ENCODE measurements at places on chromosomes 2 and 18.

GRCh38 chr2:26469092-26469710, 8.7 kb downstream of the OTOF start:
- peak; percentile 4 for DNase-seq

GRCh38 chr2:154392256-154392655, 306.2 kb upstream of the KCNJ3 start:
- DNase-seq, result no peak

DNA sequence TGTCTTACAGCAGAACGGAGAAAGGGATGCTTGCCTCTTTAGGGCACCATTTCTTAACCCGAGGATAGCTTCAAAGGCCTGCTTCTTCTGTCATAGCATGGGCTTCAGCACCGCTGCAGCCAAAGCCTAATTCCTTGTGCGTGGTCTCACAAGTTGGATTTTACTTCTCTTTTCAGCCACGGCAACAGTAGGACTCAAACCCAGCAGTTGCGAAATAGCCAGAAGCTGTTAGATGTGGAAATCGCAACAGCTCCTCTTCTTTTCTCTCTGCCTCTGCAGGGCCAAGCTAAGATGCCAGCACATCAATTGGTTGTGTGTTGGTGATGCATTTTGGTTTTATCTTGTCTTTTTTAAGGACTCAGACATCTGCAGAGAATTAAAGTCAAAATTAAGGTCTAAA, 3.1 kb downstream of the NRXN1 start:
- DNase-seq, result no peak

DNA sequence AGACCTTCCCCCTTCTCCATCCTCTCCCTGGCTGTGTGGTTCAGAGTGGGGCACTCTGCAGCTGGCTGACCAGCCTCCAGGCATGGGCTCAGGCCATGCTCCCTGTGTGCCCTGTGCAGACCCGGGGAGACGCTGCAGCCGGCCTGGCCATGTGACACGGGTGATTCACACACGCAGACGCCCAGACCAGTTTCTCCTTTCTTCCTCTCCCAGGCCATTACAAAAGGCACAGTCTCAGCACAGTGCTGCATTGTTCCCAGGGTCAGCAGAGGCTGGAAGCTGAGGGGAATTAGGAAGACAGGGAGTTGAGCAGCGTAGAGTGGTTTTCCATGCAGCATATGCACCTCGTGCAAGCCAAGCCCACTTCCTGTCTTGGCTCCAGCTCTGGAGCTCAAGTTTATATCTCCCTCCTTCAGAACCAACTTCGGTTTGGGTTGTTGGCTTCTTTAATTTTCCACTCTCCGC, 288.5 kb downstream of the TNS1 start:
- no peak for DNase-seq

- no peak for DNase-seq
These were observed 164.3 kb downstream of the RPIA start for GRCh38 chr2:88855620-88856408.

DNA sequence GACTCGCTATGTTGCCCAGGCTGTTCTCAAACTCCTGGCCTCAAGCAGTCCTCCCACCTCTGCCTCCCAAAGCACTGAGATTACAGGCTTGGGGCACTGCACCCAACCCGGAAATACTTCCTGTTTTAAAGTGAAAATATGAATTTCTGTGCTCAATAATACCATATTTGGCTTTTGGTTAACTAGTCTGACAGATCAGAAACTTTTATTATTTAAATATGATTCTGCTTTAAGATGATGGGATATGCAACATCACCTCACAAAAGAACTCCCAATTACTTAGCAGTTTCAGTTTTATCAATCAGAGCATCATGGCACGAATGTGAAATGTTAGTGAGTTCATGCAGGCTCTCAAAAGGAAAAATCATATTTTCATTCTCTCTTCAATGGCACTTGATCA, 120.6 kb downstream of the PTRHD1 start:
- DNase-seq, result no peak

DNA sequence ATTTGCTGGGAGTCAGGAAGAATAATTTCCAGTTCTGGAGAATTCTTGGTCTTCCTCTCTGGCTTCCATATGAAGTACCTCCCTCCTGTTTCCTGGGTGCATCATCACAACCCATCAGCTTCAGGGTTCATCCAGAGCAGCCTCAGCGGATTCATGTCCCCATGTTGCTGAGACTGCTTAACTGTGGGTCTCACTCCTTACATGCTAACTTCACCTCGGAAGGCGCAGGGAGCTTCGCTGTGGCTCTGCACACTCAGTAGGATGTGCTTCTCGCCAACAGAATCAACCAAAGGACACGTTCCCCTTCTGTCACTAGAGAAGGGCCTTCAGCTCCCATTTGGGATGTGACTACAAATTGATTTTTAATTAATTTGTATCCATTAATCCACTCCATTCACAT, 24.2 kb downstream of the FBLN7 start:
- DNase-seq, result no peak

GRCh38 chr2:188068093-188068492, 223.6 kb upstream of the GULP1 start:
- DNase-seq, result no peak

GRCh38 chr18:47912343-47912742, 18.1 kb downstream of the SMAD2 start:
- DNase-seq, result no peak

- no peak for DNase-seq
These were observed 123.1 kb upstream of the NDUFV2 start for GRCh38 chr18:8979258-8979988.

DNA sequence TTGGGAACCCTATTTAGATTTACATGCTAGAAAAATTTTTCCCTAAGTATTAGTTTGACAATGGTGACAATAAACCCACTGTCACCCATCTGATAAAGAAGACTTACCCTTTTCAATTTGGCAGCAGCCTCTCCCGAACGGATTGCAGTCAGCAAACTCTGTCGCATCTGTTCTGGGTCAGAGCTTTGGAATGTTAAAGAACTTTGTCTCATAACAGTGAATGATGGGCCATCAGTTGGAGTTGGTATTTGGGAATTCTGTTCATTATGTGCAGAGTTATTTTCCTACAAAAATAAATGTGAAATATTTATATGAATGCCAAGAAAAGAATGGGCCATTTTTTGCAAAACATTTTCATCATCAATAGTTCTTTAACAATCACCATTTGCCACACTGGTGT, 70.8 kb upstream of the GRB14 start:
- no peak for DNase-seq

- no peak for DNase-seq
These were observed 63.2 kb downstream of the POLE4 start for GRCh38 chr2:75021672-75022071.

- no peak for DNase-seq
These were observed 10.4 kb downstream of the TXNL1 start for GRCh38 chr18:56627991-56628390.

GRCh38 chr18:42765302-42765701, 350.2 kb downstream of the RIT2 start:
- DNase-seq, result no peak

DNA sequence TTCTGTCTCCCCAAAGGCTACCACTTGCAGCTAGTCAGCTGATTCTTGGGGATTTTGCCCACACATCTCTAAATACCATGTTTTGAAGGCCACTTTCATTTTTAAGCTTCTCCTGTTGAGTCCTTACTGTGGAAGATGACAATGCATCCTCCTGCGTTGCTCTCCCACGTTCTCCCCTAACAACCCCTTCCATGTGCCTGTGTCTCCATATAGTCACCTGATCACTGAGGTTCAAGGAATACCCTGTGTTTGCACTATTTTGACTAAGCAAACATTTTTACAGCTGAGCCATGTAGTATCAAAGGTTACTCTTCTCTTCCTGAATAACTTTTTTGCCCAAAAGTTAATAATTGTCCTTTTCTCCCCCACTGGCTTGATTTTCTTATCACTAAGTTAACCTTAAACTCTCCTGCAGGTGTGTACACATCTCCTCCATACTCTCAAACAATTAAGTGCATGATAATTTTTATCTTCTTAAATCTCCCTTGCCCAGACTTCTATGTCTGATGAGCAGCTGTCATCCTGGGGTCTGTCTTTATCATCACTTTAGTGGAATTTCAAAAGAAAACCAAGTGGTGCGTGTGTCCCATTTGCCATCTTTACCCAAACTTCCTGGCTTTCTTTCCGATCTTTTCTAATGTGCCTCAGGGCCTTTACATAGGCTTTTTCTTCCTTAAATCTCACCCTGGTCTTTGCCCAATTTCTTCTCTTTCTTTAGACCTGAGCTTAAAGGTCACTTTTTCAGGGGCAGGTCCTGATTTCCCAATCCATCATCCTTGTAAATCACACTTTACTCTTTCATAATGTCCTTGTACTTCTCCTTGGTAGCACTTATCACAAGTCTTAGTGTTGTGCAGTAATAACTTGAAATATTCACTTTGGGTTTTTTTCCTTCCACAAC, 85.2 kb upstream of the SPATS2L start:
- DNase-seq, result no peak

DNA sequence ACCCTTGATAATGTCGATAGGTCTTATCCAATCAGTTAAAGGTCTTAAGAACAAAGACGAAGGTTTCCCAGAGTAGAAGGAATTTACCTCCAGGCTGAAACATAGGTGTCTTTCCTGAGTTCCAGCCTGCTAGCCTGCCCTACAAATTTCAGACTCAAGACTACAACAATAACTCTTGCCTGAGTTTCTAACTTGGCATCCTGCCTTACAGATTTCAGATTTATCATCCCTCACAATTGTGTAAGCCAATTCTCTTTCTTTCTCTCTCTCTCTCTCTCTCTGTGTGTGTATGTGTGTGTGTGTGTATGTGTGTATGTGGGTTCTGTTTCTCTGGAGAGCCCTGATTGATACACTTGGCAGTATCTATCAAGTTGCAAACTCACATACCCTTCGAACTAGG, 37.2 kb upstream of the B4GALT6 start:
- DNase-seq, result no peak

DNA sequence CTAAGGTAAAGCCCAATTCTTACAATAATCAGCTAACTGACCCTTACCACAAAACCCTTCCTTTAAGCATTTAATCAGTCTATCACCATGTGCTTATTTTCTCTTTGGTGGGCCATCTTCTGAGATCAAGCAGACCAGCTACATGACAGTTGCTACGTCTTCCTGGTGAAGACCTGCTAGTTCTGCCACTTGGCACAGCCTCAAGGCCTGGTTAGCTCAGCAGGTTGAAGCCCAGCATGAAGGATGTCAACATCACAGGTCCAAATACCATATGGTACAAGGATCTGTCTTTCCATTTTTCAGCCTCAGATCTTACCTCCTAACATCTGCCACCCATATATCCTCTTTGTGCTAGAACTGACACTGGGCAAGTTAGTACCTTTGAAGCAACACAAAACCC, 636.9 kb downstream of the LRP1B start:
- no peak for DNase-seq

DNA sequence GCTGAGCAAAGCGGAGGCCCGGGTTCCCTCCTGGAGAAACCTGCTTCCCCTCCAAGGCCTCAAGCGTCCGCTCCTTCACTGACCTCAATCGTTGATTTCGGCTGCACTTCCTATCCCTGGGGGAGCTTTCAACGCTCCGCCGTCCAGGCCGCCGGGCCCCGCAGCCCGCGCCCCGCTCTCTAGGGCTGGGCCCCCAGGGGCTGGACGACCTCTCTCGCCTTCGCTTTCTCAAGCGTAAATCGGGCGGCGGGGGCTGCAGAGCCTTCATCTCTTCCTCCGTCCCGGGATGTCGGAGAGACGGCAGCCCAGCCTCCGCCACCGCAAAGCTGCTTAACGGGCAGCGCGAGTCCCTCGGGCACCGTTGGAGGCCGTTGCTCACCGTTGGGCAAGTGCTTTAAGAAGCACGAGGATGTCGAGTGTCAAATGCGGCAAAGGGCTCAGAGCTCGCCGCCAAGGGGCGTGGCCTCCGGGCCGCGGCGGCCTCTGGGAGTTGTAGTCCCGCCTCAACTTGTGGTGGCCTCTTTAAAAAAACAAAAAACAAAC, 8.5 kb downstream of the HES6 start:
- DNase-seq, result peak; percentile 37

DNA sequence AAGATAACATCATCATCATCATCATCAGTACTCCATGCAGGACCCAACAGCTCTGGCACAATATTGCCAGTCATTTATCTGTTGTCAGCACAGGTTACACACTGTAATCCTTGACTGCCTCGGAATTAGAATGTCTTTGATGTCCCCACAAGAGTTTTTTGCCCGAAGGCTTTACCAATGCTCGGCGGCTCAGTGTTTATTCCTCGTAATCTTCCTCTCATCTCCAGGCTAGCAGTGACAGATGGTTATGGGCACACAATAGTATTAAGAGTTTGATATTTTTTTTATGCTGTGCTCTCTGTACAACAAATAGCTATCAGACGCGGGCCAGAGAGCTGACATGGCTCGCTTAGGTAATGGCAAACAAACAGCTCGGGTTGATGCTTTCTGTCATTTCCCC, 515.2 kb downstream of the ZEB2 start:
- no peak for DNase-seq

DNA sequence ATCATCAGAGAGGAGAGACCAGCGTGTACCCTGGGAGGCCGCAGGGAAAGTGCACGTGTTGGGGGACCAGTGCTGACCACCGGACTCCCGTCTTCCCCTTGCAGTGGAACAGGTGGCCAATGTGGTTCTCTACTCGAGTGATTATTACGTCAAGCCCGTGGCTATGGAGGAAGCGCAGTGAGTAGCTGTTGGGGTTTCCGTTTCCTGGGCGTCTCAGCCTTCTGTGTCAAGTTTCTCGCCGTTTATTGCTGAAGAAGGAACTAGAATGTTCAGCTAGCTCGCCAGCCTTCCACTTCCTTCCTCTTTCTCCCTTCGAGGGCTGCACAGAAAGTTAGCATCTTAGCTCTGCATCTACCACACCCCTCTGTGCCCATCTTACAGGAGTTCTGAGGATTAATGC, 22.8 kb upstream of the DGKD start:
- DNase-seq, result peak; percentile 57

GRCh38 chr2:196233021-196233804, 61.8 kb upstream of the STK17B start:
- DNase-seq, result no peak

DNA sequence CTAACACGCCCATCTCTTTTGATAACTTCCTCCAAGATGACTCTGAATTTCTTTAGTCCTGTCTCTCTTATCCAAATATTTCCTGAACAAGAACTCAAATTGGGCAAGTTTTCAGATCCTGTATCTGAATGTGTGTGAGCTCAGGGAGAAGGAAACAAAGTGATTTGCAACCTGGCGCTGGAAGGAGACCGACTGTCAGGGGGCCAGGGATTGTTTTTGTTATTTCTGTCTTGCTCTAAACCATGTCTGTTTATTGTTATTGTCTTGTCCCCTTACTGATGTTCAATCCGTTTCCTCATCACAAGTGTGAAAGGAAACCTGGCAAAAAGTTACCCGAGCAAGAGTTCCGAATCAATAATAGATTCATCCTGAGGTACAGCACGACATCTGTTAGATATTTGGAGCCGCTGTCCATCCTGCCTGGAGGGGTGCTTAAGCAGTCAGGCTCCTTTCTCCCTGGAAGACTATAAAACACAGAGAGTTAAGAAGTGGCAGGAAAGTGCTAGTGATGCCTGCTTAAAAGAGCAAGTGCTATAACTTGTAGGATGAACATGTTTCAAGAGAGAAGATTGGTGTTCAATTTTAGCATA, 132.5 kb upstream of the OSR1 start:
- no peak for DNase-seq

DNA sequence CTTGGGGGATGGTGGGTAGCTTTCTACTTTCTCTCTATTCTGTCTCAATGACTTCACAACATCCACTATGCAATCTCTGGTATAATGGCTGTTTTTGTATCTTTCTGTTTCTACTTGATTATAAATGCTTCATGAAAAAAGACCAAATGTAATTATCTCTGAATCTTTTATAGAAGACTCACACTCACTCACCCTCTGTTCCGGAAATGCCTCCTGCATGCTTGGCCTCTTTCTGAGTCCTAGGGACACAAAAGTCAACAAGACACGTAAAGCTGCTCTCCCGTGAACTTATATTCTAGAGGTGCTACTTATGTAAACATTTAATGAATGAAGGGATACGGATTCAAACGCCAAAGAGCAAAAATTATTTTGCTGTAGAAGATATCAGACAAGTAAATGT, 502.2 kb upstream of the SOX11 start:
- no peak for DNase-seq
